ENCODE measurements at places on chromosomes 12 and 14. TPM values are rescaled to one million over a fixed set of nuclear protein-coding genes. Genes with fewer than 3 reads are reported as not detected.

Gene CTSG
- not detected for total RNA-seq

Gene BHLHE41
- total RNA-seq: 4.0 TPM

Gene GLIPR1
- 60.3 TPM for total RNA-seq

Gene RGS6
- under 0.01 TPM for total RNA-seq

Gene B4GALNT1
- 4.9 TPM for total RNA-seq

Gene CCDC197
- total RNA-seq: not detected

Gene FOXN4
- total RNA-seq: not detected

Gene TAS2R8
- total RNA-seq: not detected

Gene ACOT2
- total RNA-seq: 53.0 TPM

Gene ADAM21
- total RNA-seq: 1.3 TPM

Gene BCAT1
- total RNA-seq: 35.8 TPM

Gene DICER1
- 21.5 TPM for total RNA-seq

Gene RBM23
- total RNA-seq: 75.6 TPM

Gene TAS2R50
- 0.75 TPM for total RNA-seq

Gene ASCL1
- total RNA-seq: not detected

Gene PLA2G1B
- not detected for total RNA-seq

Gene AQP6
- total RNA-seq: not detected

Gene C12orf60
- 1.5 TPM for total RNA-seq

Gene KRT74
- total RNA-seq: not detected

Gene NEUROD4
- total RNA-seq: not detected

Gene HHIPL1
- total RNA-seq: 0.45 TPM

Gene BMP4
- 2.5 TPM for total RNA-seq

Gene ERP27
- total RNA-seq: not detected

Gene NPAS3
- not detected for total RNA-seq

Gene GPR162
- total RNA-seq: 2.0 TPM

Gene NTF3
- total RNA-seq: 0.29 TPM

Gene PPP4R3A
- 53.2 TPM for total RNA-seq

Gene CLEC9A
- not detected for total RNA-seq

Gene SERPINA12
- total RNA-seq: not detected

Gene TAS2R46
- 0.11 TPM for total RNA-seq

Gene CDC42BPB
- total RNA-seq: 59.5 TPM

Gene ITGA7
- total RNA-seq: 217 TPM

Gene HCAR3
- total RNA-seq: not detected

Gene ACOT6
- total RNA-seq: not detected

Gene FOXM1
- 81.3 TPM for total RNA-seq

Gene GNG2
- total RNA-seq: 45.6 TPM

Gene MYL2
- not detected for total RNA-seq

Gene MLF2
- 308 TPM for total RNA-seq

Gene STON2
- 44.5 TPM for total RNA-seq

Gene DACT1
- 1.5 TPM for total RNA-seq

All from LHCN-M2 (cell line).